IMR-90 (cell line): ENCODE measurements at places on chromosomes 6 and 20. TPM values are rescaled to one million over a fixed set of nuclear protein-coding genes. Genes with fewer than 3 reads are reported as not detected.

Gene PNISR
- total RNA-seq = 46.2 and 65.0 TPM in 2 replicates

Gene CD83
- 2.5 and 3.1 TPM in 2 replicates for total RNA-seq

Gene TSPYL1
- 111 and 121 TPM in 2 replicates for total RNA-seq

Gene ARG1
- total RNA-seq = not detected in 2 replicates

Gene BEND6
- 9.7 and 10.6 TPM in 2 replicates for total RNA-seq

Gene PROKR2
- total RNA-seq = not detected in 2 replicates

Gene TRIM31
- not detected in 2 replicates for total RNA-seq

Gene PKIB
- total RNA-seq = 12.2 and 13.1 TPM in 2 replicates

Gene NOL7
- 21.3 and 60.8 TPM in 2 replicates for total RNA-seq

Gene OOEP
- not detected in 2 replicates for total RNA-seq

Gene SIRPD
- total RNA-seq = not detected in 2 replicates

Gene RAD21L1
- under 0.01 TPM in 1 of 2 replicates, not detected in the other for total RNA-seq
